ENCODE measurements at places on chromosomes 7 and 10.

DNA sequence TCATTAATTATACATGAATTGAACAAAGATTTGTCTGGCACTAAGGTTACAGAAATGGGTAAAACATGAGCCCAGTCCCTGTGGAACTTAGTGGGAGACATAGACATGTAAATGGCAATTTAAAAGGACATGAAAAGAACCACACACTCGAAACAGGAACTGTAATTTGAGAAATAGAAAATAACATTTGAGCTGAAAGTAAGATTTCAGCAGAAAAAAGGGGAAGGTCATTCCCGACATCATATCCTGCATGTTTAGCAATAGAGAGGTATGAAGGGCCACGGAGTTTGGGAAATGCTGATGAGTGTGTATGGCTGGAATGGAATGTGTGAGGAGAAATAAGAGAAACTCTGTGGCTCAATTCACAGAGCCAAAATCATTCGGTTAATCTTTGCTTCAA is 175.4 kb upstream of the AHR start:
- no peak for DNase-seq

- no peak for DNase-seq
Observed at GRCh38 chr7:70764701-70765208, 367.2 kb upstream of the GALNT17 start.

- no peak for DNase-seq
Observed at GRCh38 chr7:54960517-54960916, 58.3 kb upstream of the EGFR start.

- DNase-seq, result no peak
Observed at GRCh38 chr10:102814453-102814871, 22.8 kb downstream of the CYP17A1 start.

GRCh38 chr7:123749537-123749857 is 694 bp upstream of the WASL start:
- DNase-seq, result no peak

DNA sequence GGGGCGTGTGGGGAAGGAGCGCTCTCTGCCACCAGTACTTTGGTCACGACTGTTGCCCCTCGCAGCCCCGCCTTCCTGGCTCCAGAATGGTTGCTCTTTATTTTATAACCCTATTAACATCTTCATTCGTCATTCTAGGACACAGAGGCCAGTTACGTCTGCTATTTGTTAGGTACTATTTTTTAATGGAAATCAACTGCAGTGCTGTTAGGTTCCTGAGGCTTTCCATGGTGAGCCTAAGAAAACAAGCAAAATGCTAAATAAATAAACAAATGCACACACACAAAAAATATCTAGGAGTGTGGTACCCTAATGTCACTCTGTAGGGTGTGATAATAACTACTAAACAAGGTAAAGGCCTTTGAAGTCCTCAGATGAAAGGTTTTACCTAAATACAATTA is 71.1 kb downstream of the SLC37A3 start:
- DNase-seq, result no peak

DNA sequence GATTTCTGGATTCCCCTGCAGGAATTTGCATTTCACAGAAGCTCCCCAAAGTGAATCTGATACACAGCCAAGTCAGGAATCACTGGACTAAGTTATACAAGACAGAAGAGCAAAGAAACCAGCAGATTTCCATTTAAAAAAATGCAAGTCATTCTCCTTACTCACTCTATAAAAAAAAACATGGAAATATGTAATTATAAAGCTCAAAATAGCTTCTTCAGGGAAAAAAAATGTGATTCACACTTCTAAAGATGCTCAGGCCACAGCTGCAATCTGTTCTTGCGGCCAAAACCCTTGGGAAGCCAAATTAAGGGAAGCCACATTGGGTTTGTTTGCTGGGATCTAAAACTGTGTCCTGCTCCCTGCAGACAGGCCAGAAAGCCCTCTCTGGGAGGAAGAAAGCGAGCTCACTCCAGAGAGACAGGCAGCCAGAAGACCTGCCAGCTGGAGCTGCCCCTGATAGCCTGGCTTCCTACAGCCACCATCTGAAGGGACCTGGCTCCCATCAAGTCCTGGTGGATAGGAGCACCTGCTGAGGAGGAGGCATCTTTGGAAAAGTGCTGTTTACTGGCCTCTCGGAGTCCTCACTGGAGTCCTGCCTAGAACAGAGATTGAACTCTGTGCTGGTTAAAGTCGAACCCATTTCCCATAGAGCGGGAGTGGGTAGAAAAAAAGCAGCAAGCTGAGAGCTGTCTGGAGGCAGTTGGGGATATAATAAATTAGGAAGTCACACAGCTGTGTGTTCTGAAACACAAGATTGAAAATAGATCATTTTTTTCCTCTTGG is 359.2 kb upstream of the AOAH start:
- DNase-seq, result no peak

DNA sequence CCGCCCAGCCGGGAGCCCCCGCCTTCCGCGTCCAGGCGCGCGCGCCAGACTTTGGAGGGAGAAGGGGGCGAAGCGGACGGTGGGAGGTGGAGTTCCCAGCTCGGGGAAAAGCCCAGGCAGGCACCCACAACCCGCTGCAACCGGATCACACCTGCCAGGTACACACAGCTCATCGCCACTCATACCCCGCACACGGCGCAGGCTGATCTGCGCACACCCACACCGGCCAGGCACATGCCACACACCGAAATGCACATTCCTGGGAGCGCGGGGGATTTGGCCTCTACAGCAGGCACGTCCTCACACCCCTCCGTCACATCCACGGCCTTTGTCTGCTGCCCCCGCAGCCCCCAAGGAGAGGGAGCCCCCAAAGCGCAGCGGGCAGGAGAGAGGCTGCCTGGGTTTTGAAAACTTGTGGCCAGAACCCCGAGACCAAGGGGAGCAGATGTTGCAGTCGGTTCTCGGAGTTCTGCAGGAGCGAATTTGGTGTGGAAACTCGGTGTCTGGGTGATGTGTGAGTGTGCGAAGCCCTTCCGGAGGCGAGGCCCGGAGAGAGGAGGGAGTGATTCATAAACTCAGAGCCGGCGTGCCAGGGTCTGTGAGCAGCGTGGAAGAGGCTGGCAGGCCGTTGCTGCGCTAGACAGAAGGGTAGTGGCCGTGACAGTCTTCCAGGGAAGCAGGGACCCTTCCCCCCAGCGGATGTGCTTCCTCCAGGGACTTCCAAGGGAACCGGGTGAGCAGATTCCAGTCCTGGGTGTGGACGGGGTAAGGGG is 734 bp downstream of the CHST3 start:
- no peak for DNase-seq

DNA sequence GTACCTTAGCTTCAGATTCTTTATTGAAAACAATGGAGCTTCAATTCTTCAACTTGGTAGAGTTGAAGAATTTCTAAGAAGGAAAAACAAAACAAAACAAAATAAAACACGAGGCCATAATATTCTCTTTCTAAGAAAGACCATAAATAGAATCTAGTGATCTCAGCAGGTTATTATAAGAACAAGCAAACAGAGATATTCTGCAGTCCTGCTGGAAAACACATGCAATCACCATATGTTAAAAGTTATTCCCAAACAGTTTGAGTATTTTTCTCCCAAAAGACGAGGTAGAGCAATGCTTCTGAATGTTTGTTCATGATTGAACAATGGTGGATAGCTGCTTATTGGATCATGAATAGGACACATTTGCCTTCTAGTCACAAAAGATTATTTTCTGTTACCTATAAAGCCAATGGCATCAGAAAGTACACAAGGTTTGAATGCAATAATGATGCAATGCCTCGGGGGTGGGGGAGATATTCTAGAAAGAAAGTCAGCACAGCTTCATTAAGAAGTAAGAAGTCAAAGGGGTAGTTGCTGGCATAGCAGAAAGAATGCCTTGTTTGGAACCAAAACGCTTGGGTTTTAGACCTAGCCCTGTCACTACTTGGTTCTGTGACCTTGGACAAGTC is 59.3 kb downstream of the CREB3L2 start:
- DNase-seq, result no peak

DNA sequence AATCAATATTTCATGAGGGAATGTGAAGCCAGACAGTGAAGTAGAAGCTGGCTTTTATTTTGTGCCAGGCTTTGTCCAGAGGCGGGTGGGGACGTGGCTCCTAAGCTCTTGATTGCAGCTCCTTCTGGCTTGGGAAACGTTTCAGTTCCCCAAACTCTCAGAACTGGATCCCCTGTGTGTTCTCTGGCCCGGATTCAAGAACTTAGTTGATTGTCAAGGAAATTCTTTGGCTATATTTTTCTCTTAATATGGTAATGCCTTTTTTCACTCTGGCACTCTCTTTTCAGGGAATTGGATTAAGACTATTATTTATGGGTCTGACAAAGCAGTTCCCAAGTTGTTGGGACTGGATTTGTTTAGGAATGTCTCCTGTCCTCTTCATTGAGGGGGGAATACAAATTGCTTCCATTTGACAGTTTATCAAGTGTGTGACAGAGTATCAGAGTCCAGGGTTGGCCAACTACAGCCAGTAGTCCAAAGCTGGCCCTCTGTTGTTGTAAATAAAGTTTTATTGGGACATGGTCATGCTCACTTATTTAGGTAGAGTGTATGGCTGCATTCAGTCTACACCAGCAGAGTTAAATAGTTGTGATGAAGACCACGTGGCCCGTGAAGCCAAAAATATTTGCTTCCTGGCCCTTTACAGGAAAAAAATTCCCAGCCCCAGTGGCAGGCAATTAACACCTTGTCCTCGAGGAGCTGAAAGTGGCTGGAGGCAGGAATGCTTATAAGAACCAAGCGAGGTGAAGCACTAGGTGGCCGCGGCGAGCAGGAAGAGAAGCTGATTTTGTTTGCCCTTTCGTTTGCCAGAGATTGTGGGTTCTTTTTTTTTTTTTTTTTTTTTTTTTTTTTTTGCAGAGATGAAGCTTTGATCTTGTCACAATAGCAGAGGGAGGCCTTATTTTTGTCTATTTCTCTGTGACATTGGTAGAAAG is 34.3 kb downstream of the HTRA1 start:
- no peak for DNase-seq

DNA sequence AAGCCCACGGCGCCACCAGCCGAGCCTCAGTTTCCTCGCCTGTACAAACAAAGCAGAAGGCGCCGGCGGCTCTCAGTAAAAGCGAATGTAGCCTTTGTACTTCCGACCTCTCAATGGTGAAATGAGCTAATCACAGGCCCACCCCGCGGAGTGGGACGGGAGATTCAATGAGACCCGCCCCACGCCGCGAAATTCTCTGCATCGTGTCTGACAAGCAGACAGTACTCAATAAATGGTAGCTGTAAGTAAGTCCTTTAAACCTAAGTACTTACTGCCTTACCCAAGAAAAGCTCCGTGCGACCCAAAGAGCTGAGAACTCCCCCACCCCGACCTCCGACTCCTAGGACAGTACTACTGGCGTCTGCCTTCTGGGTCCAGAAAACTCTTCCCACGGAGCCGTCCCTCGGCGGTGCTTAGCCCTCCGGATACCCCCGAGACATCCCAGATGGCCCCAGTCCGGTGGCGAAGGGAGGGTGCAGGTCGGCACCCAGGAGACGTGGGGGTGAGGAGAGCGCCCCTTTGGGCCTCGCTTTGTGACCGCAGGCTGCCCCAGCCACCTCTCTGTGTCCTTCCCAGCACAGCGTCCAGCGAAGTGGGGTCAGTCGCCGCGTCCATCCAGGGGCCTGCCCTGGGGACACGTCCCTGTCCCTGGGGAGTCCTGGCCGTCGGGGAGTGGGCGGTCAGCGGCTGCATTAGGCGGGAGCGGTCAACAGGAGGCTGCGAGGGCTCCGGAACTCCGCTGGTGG is 972 bp upstream of the CXCL12 start:
- DNase-seq, result no peak

DNA sequence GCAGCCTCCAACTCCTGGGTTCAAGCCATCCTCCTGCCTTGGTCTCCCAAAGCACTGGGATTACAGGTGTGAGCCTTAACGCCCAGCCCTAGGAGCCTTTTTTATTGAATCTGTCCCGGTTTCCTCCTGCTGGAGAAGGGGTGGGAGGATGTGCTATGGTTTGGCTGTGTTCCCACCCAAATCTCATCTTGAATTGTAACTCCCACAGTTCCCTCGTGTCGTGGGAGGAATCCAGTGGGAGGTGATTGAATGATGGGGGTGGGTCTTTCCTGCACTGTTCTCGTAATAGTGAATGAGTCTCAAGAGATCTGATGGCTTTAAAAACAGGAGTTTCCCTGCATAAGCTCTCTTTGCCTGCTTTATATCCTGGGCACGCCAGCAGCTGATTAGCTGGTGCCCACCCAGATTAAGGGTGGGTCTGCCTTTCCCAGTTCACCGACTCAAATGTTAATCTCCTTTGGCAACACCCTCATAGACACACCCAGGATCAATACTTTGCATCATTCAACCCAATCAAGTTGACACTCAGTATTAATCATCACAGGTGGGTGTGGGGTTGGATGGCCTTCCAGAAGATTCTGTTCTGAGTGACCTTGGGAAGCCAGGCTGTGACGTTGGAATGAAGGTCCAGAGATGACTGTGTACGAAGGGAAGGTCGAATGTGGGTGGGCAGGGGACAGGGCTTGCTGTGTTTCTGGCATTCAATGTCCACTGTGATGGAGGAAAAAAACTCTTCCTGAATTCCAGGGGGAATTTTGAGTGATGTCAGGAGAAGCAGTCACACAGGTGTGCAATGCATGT is 33.8 kb upstream of the CUX1 start:
- no peak for DNase-seq

DNA sequence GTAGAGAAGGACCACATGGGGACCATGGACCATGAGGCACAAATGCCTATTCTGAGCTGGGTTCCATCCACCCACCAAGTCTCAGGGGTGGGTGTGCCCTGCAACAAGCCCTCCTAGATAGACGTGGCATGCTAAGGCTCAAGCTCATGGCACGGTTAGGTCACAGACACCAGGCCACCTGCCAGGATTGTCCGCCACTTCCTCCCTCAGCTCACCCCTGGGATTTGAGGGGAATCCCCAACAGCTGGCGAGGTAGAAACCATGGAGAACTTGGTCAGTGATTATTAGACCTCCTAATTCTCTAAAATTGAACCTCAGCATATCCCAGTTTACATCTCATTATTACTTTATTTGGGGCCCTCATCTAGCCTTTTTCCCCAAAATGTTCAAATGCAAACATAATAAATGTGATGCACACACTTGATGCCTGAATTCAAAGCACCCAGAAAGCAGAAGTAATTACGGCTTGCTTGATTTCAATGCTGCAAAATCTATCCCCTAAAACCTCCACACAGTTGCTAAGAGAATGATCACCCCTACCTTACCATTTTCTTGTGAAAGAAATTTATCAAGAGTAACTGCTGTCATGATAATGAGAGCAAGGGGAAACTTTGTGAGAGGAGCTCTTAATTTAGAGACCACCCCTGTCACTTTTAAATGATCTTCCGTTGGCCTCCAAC is 366.6 kb upstream of the PFKP start:
- no peak for DNase-seq

DNA sequence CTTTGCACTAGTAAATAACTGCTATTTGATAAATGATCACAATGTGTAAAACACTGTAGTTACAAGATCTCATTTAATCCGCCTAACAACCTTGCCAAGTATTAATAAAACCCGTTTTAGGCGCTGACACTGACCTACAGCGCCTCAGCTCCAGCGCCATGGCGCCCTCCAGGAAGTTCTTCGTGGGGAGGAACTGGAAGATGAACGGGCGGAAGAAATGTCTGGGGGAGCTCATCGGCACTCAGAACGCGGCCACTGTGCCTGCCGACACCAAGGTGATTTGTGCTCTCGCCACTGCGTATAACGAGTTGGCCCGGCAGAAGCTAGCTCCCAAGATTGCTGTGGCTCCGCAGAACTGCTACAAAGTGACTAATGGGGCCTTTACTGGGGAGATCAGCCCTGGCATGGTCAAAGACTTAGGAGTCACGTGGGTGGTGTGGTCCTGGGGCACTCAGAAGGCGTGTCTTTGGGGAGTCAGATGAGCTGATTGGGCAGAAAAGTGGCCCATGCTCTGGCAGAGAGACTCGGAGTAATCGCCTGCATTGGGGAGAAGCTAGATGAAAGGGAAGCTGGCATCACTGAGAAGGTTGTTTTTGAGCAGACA is 1.1 kb upstream of the TNPO3 start:
- DNase-seq, result no peak

Measured in memory B cell (primary cell).